Pancreas (tissue), 10 donors: ENCODE measurements at places on chromosomes 13 and 19. TPM values are rescaled to one million over a fixed set of nuclear protein-coding genes. Genes with fewer than 3 reads are reported as not detected.

The C19orf47 gene
- total RNA-seq, result 3.7 TPM

The ANKRD24 gene
- total RNA-seq, result 1.4 TPM

The SHC2 gene
- total RNA-seq, result 130 TPM

The GZMM gene
- not detected for total RNA-seq

The IQCN gene
- total RNA-seq, result 5.6 TPM

The BRME1 gene
- 4.1 TPM for total RNA-seq

The HMG20B gene
- total RNA-seq, result 30.6 TPM

The ZSCAN1 gene
- not detected for total RNA-seq

- DNase-seq, result no peak
- H3K27me3 ChIP-seq, result no peaks in the 10 kb centered on the region
- H3K36me3 ChIP-seq, result no peaks in the 10 kb centered on the region
- H3K4me1 ChIP-seq, result peaks cover 13% of the 10 kb centered on the region
- no peak overlapping the region for H3K27ac ChIP-seq
Observed at GRCh38 chr13:59404331-59404730, 759.4 kb downstream of the DIAPH3 start.

- H3K36me3 ChIP-seq, result no peaks in the 10 kb centered on the region
- no peaks in the 10 kb centered on the region for H3K4me1 ChIP-seq
- H3K4me3 ChIP-seq, result no peak overlapping the region
- no peak overlapping the region for H3K27ac ChIP-seq
Observed at GRCh38 chr13:66162470-66162869, 1067.7 kb downstream of the PCDH9 start.

- no peaks in the 10 kb centered on the region for H3K36me3 ChIP-seq
- H3K27ac ChIP-seq, result no peak overlapping the region
- no peak for DNase-seq
- no peaks in the 10 kb centered on the region for H3K27me3 ChIP-seq
- no peak overlapping the region for H3K4me3 ChIP-seq
- no peaks in the 10 kb centered on the region for H3K4me1 ChIP-seq
Observed at GRCh38 chr13:20206065-20206697, 13.4 kb upstream of the GJB2 start.

DNA sequence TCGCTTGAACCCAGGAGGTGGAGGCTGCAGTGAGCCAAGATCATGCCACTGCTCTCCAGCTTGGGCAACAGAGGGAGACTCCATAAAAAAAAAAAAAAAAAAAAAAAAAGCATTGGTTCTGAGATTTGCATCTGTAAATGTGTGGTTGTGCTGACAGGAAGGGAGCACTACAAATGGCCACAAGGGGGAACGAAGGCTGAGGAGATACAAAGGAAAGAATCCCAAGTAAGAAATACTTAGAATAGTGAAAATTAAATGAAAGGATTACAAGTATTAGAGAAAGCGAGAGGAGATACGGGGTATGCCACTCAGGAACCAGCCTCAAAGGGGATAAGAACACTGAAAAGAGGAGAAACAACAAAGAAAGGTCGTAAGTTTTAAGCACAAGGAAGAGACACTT, 284.9 kb downstream of the KLF12 start:
- H3K36me3 ChIP-seq, result no peaks in the 10 kb centered on the region
- no peak overlapping the region for H3K4me3 ChIP-seq
- H3K27me3 ChIP-seq, result no peaks in the 10 kb centered on the region
- no peaks in the 10 kb centered on the region for H3K4me1 ChIP-seq
- no peak for DNase-seq
- H3K27ac ChIP-seq, result no peak overlapping the region

GRCh38 chr19:5494773-5495172, 39.6 kb downstream of the ZNRF4 start:
- no peak for DNase-seq
- no peak overlapping the region for H3K4me3 ChIP-seq
- H3K27ac ChIP-seq, result no peak overlapping the region
- no peaks in the 10 kb centered on the region for H3K4me1 ChIP-seq

- H3K36me3 ChIP-seq, result no peaks in the 10 kb centered on the region
- no peak overlapping the region for H3K27ac ChIP-seq
- no peak for DNase-seq
- H3K4me1 ChIP-seq, result no peaks in the 10 kb centered on the region
- H3K4me3 ChIP-seq, result no peak overlapping the region
Observed at GRCh38 chr13:48678316-48678715, 24.6 kb downstream of the CYSLTR2 start.

GRCh38 chr13:30721936-30722335, 13.4 kb upstream of the ALOX5AP start:
- no peak overlapping the region for H3K4me3 ChIP-seq
- DNase-seq, result no peak
- no peaks in the 10 kb centered on the region for H3K4me1 ChIP-seq
- no peaks in the 10 kb centered on the region for H3K27me3 ChIP-seq
- H3K36me3 ChIP-seq, result no peaks in the 10 kb centered on the region

DNA sequence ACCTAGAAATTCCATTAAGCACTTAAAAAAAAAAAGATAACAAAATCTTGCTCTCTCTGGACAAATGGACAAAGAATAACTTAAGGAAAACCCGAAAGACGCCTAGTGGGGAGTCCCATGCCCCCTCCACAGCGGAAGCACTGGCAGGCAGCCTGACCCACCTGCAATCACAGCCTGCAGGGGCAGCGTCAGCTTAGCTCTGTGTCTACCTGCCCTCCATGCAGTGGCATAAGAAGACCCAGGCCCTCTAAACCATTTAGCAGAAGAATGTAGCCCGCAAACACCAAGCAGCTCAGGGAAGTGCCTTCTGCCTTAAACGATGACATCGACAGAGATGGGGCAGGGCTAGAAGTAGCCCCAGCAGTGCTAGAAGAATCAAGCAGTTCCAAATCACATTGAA, 36.0 kb downstream of the KCTD15 start:
- H3K27ac ChIP-seq, result no peak overlapping the region
- DNase-seq, result no peak
- no peaks in the 10 kb centered on the region for H3K36me3 ChIP-seq
- no peaks in the 10 kb centered on the region for H3K27me3 ChIP-seq
- no peak overlapping the region for H3K4me3 ChIP-seq

- peak overlapping the region; percentile 96 for H3K27ac ChIP-seq
- no peaks in the 10 kb centered on the region for H3K36me3 ChIP-seq
- no peaks in the 10 kb centered on the region for H3K27me3 ChIP-seq
- H3K4me1 ChIP-seq, result peaks cover 64% of the 10 kb centered on the region
- peak overlapping the region; percentile 86 for H3K4me3 ChIP-seq
Observed at GRCh38 chr19:2049741-2050348, 1.2 kb downstream of the MKNK2 start.

GRCh38 chr13:105462098-105462497, 1073.4 kb downstream of the EFNB2 start:
- no peaks in the 10 kb centered on the region for H3K4me1 ChIP-seq
- no peaks in the 10 kb centered on the region for H3K36me3 ChIP-seq
- DNase-seq, result no peak
- H3K27ac ChIP-seq, result no peak overlapping the region

DNA sequence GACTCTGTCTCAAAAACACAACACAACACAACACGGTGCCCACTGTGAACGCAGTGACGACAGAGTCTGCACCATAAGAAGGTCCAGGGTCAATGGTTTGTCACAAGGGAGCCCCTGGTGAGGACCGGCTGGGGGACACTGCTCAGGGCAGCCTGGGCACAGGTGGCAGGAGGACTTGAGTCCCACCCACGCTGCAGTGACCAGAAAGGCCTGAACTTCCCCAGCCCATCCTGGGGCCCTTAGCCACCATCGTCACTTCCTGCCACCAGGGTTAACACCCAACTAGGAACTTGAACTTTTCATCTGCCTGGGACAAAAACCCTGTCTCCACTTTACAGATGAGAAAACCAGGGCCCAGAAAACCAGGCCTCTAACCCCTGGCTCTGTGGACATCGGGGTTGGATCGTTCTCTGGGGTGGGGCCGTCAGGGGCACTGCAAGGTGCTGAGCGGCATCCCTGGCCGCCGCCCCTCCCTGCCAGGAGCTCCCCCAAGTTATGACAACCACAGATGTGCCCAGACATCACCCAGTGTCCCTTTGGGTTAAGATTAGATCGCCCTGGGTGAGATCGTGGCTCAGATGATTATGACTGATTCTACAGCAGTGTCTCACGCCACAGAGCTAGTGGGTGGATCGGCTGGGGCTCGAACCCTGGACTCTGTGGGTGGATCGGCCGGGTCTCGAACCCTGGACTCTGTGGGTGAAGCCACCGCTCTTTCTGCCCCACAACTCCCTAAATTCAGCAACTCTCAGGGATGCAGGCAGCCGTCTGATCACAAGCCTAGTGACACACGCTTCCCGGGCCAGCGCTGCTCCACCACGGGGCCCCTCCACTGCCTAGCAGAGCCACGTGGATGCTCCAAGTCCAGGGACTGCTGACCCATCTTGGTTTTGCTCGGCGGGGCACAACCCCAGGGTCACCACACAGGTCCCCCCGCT, 14.0 kb downstream of the MOB3A start:
- H3K27ac ChIP-seq, result no peak overlapping the region
- H3K4me1 ChIP-seq, result no peaks in the 10 kb centered on the region
- no peaks in the 10 kb centered on the region for H3K36me3 ChIP-seq
- H3K4me3 ChIP-seq, result peak overlapping the region; percentile 10
- no peak for DNase-seq
- H3K27me3 ChIP-seq, result no peaks in the 10 kb centered on the region

DNA sequence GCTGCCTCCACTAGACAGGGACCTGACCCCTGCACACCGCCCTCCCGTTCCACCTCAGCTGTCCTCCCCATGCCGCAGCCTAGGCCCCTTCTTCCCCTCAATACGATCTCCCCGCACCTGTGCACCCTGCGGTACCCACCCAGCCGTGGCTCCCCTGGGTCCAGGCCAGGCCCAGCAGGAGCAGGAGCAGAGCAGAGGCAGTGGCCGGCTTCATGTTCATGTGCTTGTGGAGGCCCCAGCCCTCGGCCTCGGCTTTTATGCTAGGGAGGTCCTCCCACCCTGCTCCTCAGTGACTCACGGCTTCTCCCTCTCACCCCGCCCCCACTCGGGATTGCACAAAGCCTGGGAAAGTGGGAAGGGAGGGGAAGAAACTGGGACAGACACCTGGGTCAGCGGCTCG, 11.4 kb upstream of the KRTDAP start:
- H3K36me3 ChIP-seq, result no peaks in the 10 kb centered on the region
- no peaks in the 10 kb centered on the region for H3K27me3 ChIP-seq
- DNase-seq, result no peak
- no peak overlapping the region for H3K4me3 ChIP-seq
- no peaks in the 10 kb centered on the region for H3K4me1 ChIP-seq

- H3K27ac ChIP-seq, result no peak overlapping the region
- no peaks in the 10 kb centered on the region for H3K4me1 ChIP-seq
- peak; percentile 38 for DNase-seq
- no peaks in the 10 kb centered on the region for H3K36me3 ChIP-seq
Observed at GRCh38 chr19:55173714-55174409, 6.2 kb downstream of the SYT5 start.

GRCh38 chr19:17511724-17512573, 500 bp downstream of the PGLS start:
- peak; percentile 88 for DNase-seq
- H3K4me3 ChIP-seq, result peak overlapping the region; percentile 71
- H3K36me3 ChIP-seq, result no peaks in the 10 kb centered on the region
- peaks cover 10% of the 10 kb centered on the region for H3K4me1 ChIP-seq
- peak overlapping the region; percentile 93 for H3K27ac ChIP-seq
- no peaks in the 10 kb centered on the region for H3K27me3 ChIP-seq

GRCh38 chr19:36392916-36393673, 14.1 kb upstream of the ZFP14 start:
- no peak for DNase-seq
- no peaks in the 10 kb centered on the region for H3K27me3 ChIP-seq
- no peaks in the 10 kb centered on the region for H3K4me1 ChIP-seq

GRCh38 chr19:43555185-43555770, 20.0 kb downstream of the XRCC1 start:
- no peak overlapping the region for H3K27ac ChIP-seq
- no peaks in the 10 kb centered on the region for H3K4me1 ChIP-seq
- DNase-seq, result peak; percentile 65

- no peaks in the 10 kb centered on the region for H3K36me3 ChIP-seq
- peak; percentile 73 for DNase-seq
- H3K27ac ChIP-seq, result peak overlapping the region; percentile 86
- H3K27me3 ChIP-seq, result no peaks in the 10 kb centered on the region
- H3K4me1 ChIP-seq, result peaks cover 14% of the 10 kb centered on the region
Observed at GRCh38 chr13:27425918-27426630, 1.7 kb downstream of the GTF3A start.

DNA sequence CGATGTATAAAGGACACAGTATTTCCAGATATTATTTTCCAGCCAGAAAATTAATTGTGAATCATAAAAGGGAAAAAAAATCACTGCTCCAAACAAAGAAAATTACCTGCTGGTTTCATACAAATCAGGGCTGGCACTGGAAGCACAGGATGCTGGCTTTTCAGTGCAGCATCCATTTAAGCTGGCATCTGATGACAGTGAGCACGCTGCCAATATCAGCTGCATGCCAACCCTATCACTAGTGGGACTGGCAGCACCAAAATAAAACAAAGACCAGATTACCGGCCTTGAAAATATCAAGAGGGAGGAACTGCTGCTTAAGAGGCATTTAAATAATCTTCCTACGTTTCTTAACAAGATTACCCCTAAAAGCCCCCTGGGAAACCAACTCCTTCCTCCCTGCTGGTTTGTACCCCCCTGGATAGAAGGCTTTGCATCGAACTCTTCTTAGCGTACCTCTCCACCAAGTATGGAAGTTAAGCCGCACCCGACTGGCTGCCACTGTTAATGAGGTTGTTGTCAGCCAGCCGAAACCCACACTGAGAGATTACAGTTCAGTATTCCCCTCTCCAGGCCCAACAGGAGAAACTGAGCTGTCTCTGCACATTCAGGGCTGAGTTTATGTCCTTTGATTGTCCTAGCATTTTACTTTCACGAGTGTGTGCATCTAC, 257.8 kb downstream of the EFNB2 start:
- H3K36me3 ChIP-seq, result no peaks in the 10 kb centered on the region
- no peaks in the 10 kb centered on the region for H3K27me3 ChIP-seq
- no peaks in the 10 kb centered on the region for H3K4me1 ChIP-seq
- no peak for DNase-seq
- H3K4me3 ChIP-seq, result no peak overlapping the region

DNA sequence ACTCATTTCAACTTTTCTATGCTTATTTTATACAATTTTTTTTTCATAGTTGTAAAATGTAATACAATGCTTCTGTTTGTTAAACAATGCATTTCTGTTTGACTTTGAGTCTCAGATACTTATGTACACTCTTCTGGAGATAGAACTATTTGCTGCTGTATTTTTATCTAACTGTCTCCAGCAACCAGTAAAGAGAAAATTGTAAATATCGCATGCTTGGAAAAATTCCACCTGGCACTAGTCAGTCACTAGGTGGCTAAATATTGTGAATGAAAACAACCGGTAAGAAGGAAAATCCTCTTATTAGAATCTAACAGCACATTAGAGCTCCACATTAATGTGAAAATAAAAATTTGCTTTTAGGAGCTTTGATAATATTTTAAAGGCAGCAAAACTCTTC, 876.5 kb downstream of the PCDH9 start:
- no peak overlapping the region for H3K4me3 ChIP-seq
- no peak for DNase-seq
- no peaks in the 10 kb centered on the region for H3K27me3 ChIP-seq

- no peaks in the 10 kb centered on the region for H3K27me3 ChIP-seq
- H3K27ac ChIP-seq, result peak overlapping the region; percentile 1
- no peak for DNase-seq
- H3K4me3 ChIP-seq, result no peak overlapping the region
Observed at GRCh38 chr19:13012690-13013608, 17.7 kb downstream of the NFIX start.
